ENCODE measurements at places on chromosomes 7 and 10.

DNA sequence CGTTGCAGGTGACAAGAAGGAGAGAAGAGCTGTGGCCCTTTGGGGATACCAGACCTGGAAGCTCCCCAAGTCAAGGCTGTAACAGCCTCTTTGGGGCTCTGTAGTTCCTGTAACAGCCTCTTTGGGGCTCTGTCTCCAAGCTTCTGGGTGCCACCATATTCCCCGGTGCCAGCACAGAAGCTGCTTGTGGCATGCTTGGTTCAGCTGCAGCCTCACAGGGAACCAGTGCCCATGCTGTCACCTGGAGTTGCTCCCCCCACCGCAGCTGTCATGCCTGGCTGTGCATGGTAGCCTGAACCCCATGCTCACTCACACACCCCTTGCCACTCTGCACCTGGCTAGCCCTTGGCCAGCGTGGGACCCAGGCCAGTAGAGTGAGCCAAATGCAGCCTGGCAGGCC is 109.1 kb downstream of the ELAPOR2 start:
- DNase-seq, result no peak

DNA sequence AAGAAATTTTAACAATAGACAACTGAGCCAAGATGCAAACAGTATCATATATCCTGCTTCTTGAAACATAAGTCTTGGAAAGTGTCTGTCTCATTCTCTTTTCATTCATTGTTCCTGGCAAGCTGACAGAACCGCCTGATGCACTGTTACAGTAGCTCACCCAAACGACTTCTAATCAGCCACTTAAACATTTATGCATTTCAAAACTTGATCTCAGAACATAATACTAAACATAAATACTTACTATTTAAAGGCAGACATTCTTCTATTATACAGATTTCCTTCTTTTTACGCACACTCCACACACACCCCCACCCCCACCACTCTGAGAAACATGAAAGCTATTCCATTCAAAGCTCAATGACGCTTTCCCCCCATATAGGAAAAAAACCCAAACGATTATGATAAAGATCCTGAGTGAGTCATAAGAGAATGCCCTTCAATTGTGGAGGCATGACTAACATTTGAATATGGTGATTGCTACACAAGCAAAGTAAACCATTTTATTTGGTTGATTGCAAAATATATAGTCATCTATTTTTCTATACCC is 30.5 kb downstream of the SHTN1 start:
- DNase-seq, result no peak

DNA sequence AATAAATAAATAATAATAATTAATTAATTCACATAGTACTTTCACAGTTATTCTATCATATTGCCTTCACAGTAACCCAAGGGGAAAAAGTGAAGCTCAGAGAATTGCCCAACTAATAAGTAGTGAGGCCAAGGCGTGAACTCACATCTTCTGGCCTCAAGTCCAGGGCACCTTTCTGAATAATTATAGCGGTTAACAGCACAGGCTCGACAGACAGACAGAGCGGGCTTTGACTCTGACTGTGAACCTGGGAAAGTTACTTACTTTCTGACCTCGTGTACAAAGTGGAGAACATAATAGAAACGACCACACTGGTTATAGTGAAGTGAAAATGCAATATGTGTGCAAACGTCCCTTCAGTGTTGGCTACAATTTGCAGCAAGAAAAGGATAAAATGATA is 5.7 kb upstream of the SMKR1 start:
- DNase-seq, result no peak

GRCh38 chr7:30911561-30911969 is at the start of gene AQP1:
Gene AQP1 (plus strand): TSS chr7:30911853. CDS start chr7:30911910, 57 bp downstream.
- no peak for DNase-seq

DNA sequence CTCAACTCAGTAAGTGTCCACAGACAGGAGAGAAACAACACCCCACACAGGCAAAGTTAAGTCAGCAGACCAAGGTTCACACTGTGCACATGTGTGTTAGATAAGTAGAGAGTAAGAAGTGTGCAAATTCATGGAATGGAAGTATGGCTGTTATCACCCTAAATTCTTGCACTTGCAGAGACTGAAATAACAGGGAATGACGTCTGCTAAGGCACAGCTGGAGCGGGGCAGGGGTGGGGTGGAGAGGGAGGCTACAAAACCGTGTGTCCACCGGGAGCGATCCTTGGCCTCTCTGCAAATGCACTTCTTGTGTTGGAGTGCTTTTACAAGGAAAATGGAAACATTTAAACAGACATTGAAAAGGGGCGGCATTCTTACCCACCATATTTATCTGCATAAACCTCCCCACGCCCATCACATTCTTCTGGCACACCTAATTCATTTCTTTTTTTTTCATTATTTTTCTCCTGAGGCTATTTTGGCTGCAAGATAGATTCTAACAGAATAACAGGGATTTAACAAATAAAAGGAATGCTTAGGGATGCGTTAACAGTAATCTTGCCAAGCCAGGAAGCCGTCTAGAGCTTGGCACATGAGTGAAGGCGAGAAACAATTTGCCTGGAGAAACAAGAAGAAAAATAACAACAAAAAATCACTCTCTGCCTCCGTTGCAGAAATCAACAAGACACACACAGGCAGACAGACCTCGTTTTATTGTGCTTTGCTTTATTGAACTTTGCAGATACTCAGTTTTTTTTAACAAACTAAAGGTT is 30.1 kb downstream of the TNS3 start:
- DNase-seq, result no peak

- no peak for DNase-seq
These were observed 136.0 kb downstream of the KIF20B start for GRCh38 chr10:89837165-89838043.

GRCh38 chr10:118214776-118215175 is 127.3 kb downstream of the FAM204A start:
- no peak for DNase-seq

DNA sequence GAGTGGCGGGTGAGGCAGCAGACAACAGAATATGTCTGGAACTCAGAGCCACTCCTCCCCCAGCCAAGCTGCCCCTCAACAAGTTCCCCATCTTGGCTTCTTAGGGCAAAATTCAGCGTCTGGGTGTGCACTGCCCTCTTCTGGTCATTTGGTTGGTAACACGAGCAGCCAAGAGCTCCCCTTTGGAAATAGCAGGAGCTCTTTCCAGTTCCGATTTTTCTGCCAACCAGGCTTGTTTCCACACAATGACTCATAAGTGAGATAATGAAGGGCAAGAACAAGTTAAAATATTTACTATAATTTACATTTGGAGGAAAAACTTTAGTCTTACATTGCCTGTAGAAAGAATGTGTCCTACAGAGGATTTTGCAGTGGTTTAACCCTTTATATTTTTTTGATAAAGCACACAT is 70.5 kb downstream of the ADCYAP1R1 start:
- no peak for DNase-seq

DNA sequence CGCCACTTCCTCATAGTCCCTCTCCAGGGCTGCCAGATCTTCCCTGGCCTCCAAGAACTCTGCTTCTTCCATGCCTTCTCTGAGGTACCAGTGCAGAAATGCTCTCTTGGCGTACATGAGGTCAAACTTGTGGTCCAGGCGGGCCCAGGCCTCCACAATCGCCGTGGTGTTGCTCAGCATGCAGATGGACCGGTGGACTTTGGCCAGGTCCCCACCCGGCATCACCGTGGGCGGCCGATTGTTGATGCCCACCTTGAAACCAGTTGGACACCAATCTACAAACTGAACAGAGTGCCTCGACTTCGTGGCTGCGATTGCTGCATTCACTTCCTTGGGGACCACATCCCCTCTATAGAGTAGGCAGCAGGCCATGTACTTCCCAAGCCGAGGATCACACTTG is 11.1 kb downstream of the TUBAL3 start:
- no peak for DNase-seq

DNA sequence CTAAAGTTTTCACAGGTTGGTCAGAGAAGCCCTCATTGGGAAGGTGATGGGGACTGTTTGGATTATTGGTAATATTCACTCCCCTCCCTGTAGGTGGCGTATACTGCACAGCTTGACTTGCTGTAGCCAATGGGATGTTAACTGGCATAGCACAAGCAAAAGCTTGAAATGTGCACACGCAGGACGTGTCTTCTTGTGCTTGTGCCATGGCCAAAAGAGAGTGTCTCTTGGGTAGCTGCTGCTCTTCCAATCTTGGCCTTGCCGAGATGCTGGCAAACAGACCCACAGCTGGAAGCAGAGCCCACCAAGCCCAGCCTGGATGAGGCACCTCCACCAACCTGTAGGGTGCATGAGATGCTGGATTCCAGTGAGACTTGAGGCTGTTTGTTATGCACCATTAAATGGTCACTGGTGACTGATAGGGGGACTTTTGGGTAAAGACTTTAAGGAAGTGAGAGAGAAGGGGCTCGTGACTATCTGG is 266.0 kb downstream of the GRID1 start:
- DNase-seq, result no peak

DNA sequence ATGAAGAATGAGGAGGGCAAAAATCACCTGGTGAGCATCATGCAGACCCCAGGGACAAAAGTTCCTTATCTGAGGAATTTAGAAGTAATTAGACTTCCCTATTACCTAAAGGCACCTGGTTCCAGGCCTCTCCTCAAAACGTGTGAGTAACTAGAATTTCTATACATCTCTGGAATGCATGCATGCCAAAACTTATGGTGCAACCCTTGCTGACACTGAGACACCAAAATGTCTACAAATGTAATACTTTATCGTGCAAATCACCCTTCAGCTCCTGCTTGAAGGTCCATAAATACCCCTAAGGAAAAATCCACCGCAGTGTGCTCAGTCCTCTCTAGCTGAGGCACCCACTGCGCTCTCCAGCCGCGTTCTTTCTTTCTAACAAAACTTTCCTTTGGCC is 84.2 kb downstream of the PAXIP1 start:
- no peak for DNase-seq

GRCh38 chr10:118729641-118730258 is 25.0 kb downstream of the CACUL1 start:
- no peak for DNase-seq

GRCh38 chr7:4144811-4145510 is 537.1 kb upstream of the FOXK1 start:
- no peak for DNase-seq

DNA sequence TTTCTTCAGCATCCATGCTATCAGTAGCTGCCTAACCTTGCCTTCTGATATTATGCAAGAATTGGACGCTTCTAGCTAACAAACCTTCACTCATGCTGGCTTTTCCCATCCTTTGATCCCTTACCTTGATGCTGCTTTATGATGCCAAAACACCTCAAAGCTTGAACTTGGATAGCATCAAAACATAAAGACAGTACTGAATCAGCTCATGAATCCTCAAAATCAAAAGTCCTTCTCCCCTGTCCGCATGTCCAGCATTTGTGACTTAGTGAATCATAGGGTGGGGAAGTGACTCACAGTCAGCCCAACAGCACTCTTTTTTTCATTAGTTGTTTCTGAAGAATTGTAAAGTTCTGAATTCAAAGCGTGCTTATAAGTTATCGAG is 89.5 kb upstream of the PIK3CG start:
- DNase-seq, result no peak

DNA sequence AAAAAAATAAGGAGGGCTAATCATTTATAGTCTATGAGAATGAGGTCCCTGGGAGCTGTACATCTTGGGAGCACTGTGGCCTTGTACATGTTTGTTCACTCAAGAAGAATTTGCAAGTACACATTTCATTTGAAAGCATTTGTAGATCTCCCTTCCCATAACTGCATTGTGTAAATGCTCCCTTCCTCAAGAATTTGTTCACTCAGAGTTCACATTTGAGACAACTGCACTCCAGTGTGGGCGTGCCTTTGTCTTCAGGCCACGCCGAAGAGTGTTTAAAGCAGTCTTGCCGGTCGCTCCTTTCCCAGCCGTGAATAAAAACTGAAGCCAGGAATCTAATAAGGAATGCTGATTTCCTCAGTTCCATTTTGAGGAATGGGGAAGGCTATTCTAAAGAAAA is 291.1 kb upstream of the LYZL1 start:
- no peak for DNase-seq

- DNase-seq, result no peak
These were observed 80.3 kb upstream of the MTPN start for GRCh38 chr7:136057509-136057908.

GRCh38 chr7:32458025-32458424 is 32.2 kb downstream of the LSM5 start:
- DNase-seq, result no peak

GRCh38 chr10:86522510-86522855 is 891 bp upstream of the WAPL start:
- no peak for DNase-seq

DNA sequence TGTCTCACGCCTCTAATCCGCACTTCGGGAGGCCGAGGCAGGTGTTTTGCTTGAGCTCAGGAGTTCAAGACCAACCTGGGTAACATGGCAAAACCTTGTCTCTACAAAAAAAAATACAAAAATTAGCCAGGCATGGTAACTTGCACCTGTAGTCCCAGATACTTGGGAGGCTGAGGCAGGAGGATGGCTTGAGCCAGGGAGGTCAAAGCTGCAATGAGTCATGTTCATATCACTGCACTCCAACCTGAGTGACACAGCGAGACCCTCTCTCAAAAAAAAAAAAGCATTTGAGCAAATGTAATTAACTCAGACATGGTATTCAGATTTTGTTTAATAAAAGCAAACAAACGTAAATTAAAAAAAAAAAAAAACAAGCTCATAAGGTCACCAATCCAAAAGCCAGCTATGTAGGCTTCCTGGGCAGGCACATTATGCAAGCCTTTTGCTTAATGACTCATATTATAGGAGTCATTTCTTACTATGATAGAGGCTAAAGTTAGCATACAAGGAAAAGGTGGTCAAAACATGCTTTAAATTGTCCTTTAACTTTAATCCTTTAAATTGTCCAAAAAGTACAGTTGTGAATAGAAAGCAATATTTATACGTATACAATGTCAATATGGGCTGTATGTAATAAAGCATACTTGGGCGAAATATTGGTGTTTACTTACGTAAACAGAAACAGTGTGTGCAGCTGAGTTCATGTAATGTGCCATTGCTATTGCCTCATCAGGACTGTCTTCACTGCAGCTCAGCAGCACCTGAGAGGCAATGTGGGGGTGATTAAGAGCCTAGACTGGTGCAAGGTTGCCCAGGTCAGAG is 13.0 kb downstream of the AKR1D1 start:
- DNase-seq, result no peak

- DNase-seq, result no peak
These were observed 211.3 kb downstream of the BICC1 start for GRCh38 chr10:58723966-58724365.

DNA sequence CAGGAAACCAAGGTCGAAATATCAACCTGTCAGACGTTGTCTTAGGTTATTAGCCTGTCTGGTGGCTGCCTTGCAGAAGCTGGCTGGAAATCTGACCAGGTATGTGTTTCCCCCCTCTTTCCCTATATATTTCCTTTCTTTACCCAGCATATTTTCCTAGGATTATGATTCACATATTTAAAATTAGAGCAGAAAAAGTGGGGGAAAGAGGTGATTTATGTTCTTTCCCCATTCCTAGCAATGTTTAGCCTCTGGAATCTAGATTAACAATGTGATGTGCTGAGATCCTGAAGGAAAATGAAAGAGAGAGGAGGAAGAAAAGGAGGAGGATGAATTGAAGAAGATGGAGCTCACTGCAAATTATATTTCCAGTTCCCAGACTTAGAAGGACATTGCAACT is 421.4 kb upstream of the AUTS2 start:
- no peak for DNase-seq

GRCh38 chr10:76265441-76266113 is 834.2 kb downstream of the LRMDA start:
- DNase-seq, result no peak

- DNase-seq, result no peak
These were observed 11.7 kb downstream of the HSPA12A start for GRCh38 chr10:116730464-116731260.

GRCh38 chr7:156074084-156074483 is 261.8 kb upstream of the SHH start:
- no peak for DNase-seq
